ENCODE measurements at places on chromosomes 7 and 10. TPM values are rescaled to one million over a fixed set of nuclear protein-coding genes. Genes with fewer than 3 reads are reported as not detected.

GRCh38 chr7:139049936-139050335 lies 14.1 kb upstream of the ZC3HAV1L start:
- DNase-seq = no peak

DDIT4 gene
- polyA plus RNA-seq = 114 TPM

NSUN5 gene
- polyA plus RNA-seq = 65.6 TPM

OR6B1 gene
- polyA plus RNA-seq = not detected

KIAA1549 gene
- polyA plus RNA-seq = 3.6 TPM

PGAM2 gene
- polyA plus RNA-seq = 5.1 TPM

CPA2 gene
- polyA plus RNA-seq = not detected

- no peak for DNase-seq
Measured at GRCh38 chr10:127033216-127034033, 128.2 kb downstream of the DOCK1 start.

DNA sequence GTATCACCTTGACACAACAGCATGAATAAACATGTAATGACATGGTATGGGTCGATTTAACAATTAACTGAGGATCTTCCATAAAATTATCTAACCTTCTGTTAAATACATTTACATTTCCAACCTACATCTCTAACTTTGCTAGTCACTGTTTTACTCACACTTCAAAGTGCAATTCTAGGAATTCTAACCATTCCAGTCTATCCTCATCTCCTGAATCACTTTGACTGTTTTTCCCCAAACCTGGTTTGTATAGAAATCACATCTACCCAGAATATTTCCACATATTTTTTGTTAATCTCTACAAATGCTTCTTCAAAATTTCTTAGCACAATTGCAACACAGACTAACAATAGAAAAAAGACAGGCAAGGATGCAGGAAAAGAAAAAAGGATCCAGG lies 6.2 kb downstream of the ABI1 start:
- DNase-seq = no peak

GPRIN2 gene
- 2.9 TPM for polyA plus RNA-seq

SPACDR gene
- polyA plus RNA-seq = not detected

GRCh38 chr10:63421591-63421990 lies 44.2 kb downstream of the JMJD1C start:
- no peak for DNase-seq

GRCh38 chr7:115356139-115356746 lies 434.3 kb downstream of the MDFIC start:
- DNase-seq = peak; percentile 64
